ENCODE measurements at places on chromosomes 5 and 9.

DNA sequence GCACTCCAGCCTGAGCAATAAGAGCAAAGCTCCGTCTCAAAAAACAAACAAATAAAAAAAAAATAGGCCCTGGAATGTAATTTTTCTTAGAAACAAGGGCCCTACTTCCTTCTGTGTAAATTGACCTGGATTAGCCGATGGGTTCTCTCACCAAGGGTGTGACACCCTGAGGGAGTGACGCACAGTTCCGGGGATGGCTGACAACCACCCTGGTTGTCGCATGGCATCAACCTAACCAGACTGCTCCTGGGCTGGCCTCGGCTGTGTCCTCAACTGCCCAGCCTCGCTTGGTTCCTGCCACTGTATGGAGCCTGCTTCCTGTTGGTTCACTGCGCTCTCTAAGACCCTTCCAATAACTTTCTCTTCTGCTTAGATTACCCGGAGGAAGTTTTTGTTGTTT, 51.2 kb upstream of the SPATA31D4 start:
- no peak for DNase-seq

- DNase-seq = no peak
Observed at GRCh38 chr5:10354048-10354872, 765 bp downstream of the MARCHF6 start.

DNA sequence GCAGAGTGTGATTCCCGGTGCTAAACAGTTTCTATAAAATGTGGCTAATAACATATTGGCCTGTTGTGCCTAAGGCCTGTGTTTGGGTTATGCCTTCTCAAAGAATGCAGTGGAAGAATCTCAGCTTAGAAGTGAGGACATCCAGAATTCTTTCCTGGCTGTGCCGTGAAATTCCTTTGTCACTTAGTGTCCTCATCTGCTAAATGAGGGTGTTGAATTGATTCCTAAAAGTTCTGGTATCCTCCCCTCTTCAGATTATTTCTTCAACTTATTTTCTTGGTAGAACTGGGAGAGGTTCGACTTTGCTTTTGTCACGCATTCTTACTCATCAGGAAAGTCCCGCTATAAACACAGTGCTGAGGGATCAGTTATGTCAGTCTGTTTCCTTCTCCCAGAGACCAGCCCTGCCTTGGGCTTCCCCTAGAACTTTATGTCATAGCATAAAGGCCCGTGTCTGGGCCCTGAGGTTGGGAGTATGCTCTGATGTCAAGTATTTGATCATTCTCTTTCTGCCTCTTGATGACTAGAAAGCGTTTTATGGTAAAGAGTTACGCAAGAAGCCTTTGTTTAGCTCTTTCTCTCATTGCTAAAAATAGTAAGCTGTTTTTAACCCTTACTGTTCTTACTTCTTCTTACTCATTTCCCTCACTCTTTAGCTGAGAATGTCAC, 29.5 kb downstream of the MTAP start:
- no peak for DNase-seq

DNA sequence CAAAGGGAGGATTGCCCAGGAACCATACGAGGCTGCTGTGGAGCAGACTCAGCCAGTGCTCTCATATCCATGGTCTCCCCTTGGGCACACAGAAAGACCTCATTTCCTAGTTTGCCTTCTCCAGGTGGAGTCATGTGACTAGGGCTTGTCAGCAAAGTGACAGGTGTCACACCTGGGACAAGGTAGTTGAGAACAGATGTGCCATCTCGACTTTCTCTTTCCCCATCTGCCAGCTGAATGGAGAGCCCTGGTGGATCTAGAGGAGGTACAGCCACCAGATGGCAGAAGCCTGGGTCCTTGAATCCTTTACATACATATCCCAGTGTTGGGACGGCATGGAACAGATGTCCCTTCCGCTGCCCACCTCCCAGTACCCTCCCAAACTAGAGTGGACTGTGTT, 42.9 kb upstream of the ALDOB start:
- no peak for DNase-seq

DNA sequence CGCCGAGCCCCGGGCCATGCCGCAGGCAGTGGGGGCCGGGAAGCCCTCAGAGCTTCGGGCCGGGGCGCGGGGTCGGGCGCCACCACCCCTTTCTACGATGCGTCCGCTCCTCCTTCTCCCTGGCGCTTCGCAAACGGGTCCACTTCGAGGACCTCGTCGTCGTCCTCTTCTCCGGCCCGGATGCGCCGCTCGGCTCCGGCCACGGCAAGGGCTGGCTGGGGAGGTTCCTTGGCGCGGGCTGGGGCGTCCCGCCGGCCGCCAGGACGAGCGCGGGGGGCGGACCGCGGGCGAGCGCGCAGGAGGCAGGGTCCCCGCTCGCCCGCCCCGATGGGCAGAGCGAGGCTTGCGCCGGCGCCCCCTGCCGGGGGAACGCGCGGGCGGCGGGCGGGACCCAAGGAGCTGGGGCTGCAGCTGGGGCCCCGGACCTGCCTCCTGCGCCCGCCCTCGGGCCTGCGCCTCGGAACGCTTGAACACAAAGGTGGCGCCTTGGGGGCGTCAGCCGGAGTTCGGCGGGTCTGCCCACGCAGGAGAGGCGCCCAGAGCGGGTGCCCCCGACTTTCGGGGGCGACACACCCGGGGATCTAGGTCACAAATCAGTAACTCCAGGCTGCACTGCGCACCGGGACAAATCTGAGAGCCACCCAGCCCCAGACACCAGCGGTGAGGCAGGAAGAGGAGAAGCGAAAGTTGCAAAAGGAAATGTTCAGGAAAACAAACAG, at the start of gene ROR2:
ROR2 (minus strand) TSS at position 283 of the 719 bp plus-strand sequence.
- no peak for DNase-seq

- no peak for DNase-seq
Observed at GRCh38 chr9:93633492-93634221, 57.3 kb downstream of the PHF2 start.

DNA sequence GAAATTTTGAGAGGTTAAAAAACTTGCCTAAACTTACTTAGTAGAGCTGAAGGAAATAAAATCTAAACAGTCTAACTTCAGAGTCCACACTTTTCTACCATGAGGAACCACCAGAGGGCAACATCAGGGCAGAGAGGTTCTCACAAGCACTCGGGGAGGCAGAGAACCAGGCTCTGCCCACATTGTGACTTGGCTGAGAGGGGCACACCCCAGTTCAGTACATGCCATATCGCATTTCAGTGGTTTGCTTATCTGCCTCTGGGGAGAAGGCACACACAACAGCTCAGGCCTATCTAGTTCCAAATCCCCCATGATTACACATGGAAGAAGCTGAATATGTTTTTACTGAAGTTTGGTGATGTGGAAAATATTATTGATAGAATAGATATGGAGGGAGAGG, 49.2 kb downstream of the EQTN start:
- no peak for DNase-seq

GRCh38 chr9:103702572-103702971, 391.5 kb upstream of the SMC2 start:
- DNase-seq = no peak

- DNase-seq = peak; percentile 25
Observed at GRCh38 chr5:144142139-144142823, 28.2 kb downstream of the YIPF5 start.

DNA sequence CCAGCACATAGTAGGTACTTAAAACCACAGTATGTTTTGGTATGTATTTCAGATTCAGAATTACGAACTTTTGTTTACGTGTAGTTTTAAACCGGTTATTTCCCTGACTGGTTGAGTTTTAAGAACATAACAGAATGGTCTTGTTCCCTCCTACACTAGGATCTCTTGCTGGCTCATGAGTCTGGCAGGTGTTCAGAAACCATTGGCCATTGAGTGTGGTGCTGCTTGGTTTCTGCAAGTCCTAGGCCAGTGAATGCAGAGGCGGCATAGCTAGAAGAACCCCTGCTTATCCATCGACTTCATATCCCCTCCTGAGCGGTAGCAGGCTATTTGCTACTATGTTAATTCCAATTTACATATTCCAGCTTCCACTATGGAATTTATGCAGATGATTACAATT, 65.6 kb downstream of the GPR21 start:
- no peak for DNase-seq

Data from fibroblast of skin of left biceps (primary cell).